GM23338 (cell line): ENCODE measurements at places on chromosomes 12 and 14.

- DNase-seq: peak; percentile 71
Measured at GRCh38 chr12:48777501-48778400, 11.1 kb downstream of the ADCY6 start.

DNA sequence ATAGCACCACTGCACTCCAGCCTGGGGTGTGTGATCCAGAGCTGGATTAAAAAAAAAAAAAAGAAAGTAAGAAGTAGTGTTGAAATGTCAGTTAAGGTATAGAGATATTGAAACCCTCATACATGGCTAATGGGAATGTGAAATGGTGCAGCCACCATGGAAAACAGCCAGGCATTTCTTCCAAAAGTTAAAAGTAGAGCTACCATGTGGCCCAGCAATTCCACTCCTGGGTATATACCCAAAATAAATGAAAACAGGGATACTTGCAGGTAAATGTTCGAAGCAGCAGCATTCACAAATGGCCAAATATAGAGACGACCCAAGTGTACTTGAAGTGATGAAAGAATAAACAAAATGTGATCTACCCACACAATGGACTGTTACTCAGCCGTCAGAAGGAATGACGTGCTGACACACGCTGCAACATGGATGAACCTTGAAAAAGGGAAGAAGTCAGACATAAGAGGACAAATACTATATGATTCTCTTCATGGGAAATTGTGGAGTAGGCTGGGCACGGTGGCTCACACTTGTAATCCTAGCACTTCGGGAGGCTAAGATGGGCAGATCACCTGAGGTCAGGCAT, 15.2 kb downstream of the IL31 start:
- DNase-seq: no peak

- no peak for DNase-seq
Measured at GRCh38 chr14:35220920-35221319, 71.3 kb upstream of the PSMA6 start.

DNA sequence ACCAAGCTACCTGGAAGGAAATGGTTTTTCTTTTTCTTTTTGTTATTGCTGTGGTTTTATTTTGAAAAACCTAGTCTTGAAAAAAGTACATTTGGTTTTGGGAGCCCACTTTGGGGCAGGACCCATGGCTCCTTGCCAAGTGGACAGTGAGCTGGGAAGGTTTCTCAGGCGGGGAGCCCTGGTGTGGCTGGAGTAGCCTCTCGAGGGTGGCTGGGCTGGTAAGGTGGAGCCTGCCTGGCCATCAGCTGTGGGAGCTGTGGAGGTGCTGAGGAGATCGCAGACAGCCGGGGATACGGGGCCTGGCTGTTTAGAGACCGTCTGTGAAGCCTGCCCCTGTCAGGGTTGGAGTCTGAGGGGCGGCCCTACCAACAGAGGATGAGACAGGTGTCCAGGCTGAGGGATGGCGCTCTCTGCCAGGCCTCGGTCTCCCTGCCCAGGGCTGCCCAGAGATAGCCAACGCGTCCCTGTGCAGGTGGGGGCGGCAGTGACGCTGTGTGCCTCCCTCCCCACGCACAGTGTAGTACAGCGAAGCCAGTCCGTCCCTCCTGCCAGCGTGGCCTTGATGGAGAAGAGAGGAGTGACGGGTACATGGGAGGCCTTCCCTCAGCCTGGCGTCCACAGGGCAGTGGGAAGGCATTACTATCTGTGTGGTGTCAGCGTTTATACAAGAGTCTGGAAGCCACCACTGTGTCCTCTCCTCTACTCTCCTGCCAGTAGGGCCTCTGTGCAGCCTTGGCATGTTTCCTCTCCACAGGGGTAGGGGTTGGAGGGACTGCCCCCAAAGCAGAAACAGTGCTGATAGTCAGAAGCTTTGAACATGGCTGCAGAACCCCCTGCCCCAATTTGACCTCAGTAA, 5.9 kb downstream of the RIN3 start:
- DNase-seq: no peak
